Activated CD8-positive, alpha-beta T cell treated with anti-CD3 and anti-CD28 coated beads, Interleukin-2, amount 10 ng/mL, durations not matched to agents 7 days and 5 days (primary cell): ENCODE measurements at places on chromosomes 16 and 17.
A peak's percentile ranks its signal among the peaks of the same experiment; 100 is the strongest.

- peak; percentile 37 for DNase-seq
These were observed 1.2 kb downstream of the STAT3 start for GRCh38 chr17:42386777-42387657.

DNA sequence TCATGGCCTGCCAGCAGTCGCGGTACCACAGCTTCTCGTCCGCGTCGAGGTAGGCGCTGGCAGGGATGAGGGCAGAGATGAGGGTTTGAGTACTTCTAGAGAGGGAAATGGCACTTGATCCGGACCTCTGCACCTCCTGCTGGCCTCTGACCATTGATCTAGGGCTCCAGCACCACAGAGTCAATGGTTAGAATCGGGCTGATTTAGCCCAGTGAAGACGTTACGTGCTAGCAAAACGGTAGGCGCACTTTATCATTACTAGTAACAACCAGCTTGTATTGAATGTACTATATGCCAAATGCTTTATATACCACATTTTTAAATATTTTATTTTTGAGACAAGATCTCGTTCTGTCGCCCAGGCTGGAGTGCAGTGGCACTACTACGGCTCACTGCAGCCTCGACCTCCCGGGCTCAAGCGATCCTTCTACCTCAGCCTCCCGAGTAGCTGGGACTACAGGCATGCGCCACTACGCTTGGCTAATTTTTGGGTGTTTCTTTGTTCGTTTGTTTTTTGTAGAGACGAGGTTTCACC, 526 bp downstream of the TSNAXIP1 start:
- no peak for DNase-seq

DNA sequence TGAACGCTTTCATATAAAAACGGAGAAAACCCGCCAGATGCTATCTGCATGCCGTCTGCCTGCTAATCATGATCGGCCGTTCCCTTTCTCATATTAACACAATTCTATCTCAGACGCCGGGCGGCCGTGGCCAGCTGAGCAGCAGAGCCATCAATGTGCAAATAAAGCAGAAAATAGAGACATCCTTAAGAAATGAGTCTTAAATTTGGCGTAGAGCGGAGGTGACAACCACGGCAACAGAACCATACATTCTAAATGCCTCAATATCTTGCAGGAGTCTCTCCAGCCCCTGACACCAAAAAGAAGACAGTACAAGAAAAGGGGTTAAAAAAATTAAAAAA, 2.7 kb upstream of the IRX5 start:
- DNase-seq = no peak

GRCh38 chr17:8371786-8372185, 4.7 kb downstream of the KRABD2 start:
- no peak for DNase-seq

- peak; percentile 83 for DNase-seq
These were observed 11.1 kb downstream of the TSPOAP1 start for GRCh38 chr17:58317421-58318064.

- DNase-seq = peak; percentile 89
These were observed 4.5 kb downstream of the CCR7 start for GRCh38 chr17:40560592-40561293.

- DNase-seq = no peak
These were observed 30.8 kb downstream of the AXIN2 start for GRCh38 chr17:65530523-65531255.
